Endodermal cell (in vitro differentiated cells): ENCODE measurements at places on chromosomes 6 and 20. TPM values are rescaled to one million over a fixed set of nuclear protein-coding genes. Genes with fewer than 3 reads are reported as not detected.

DNA sequence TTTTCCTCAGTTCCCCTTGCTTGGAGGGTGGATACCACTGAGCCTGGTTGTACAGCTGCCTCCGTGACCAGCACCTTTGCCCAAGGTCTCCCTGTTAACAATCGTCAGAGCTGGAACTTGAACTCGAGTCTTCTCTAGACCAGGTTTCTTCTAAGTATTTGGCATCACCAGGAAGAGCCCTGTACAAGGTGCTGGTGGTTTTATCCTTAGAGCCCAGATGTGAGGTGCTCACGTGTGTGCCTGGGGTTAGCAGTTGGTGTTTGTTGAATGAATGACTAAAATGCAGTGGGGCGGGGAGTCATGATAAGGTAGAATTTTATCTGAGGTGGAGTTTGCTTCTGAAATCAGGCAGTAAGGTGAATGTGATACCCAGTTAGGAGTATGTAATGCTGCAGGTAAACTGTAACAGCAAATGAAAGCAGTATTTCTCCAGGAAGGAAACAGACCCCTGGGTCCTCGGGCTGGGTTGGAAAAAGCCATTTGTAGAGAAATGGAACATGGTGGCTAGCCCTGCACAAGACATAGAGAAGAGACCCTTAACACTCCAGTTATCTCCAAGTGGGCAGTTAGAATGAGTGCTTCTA is 3.1 kb downstream of the DNAJC5 start:
- H3K4me3 ChIP-seq: no peak overlapping the region
- no peak for DNase-seq
- H3K27ac ChIP-seq: no peak overlapping the region

DNA sequence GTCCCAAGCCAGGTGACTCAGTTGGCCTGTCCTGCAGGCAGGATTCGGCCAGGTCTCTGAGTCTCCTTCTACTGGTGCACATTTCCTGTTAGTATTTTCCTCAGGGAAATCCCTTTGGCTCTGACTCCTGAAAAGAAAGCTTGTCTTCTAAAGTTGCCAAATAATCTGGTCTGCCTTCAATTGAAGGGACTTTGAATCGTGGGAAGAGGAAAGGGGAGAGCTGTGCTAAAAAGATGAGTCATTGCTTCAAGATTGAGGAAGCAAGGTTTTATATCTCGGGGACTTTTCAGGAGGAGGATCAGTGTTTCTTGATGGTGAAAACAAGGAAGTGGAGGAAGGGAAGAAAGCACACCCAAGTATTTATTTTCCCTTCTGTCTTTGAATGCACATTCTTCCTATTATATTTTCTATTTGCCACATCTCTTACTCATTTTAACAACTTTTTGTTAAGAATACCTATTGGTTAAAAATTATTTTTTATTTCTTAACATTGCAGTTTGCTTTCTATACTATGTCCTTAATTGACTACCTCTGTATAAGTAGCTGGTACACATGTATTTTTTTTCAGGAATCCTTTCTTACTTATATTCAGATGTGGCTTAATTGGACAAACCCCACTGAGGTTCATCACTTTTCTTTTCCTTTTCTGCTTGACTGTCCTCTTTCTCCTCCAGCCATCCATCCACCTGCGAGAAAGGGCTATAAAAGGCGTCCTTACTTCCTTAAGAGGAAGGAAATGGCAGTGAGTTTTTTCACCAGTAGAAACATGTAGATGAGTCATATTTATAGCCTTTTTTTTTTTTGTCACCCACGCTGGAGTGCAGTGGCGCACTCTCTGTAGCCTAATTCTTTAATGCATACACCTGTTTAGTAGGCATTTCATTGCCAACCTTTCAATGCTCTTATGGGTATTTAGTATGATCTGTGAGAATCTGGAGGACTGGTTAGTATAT is 15.0 kb upstream of the IFNGR1 start:
- no peak for DNase-seq
- H3K27me3 ChIP-seq: no peaks in the 10 kb centered on the region
- H3K36me3 ChIP-seq: no peaks in the 10 kb centered on the region
- peaks cover 4% of the 10 kb centered on the region for H3K4me1 ChIP-seq
- no peak overlapping the region for H3K27ac ChIP-seq
- no peak overlapping the region for H3K4me3 ChIP-seq

GRCh38 chr20:17471606-17472187 is 59.5 kb downstream of the BFSP1 start:
- H3K27me3 ChIP-seq: no peaks in the 10 kb centered on the region
- no peaks in the 10 kb centered on the region for H3K4me1 ChIP-seq
- DNase-seq: no peak
- H3K36me3 ChIP-seq: no peaks in the 10 kb centered on the region

- peaks cover 16% of the 10 kb centered on the region for H3K4me1 ChIP-seq
- no peak for DNase-seq
- no peak overlapping the region for H3K27ac ChIP-seq
- H3K36me3 ChIP-seq: no peaks in the 10 kb centered on the region
Observed at GRCh38 chr6:100370265-100370664, 94.5 kb downstream of the SIM1 start.

- H3K4me1 ChIP-seq: no peaks in the 10 kb centered on the region
- peaks cover 5% of the 10 kb centered on the region for H3K36me3 ChIP-seq
Observed at GRCh38 chr6:95387845-95388244, 189.5 kb upstream of the MANEA start.

PGC gene
- total RNA-seq: not detected in 2 replicates

- H3K36me3 ChIP-seq: no peaks in the 10 kb centered on the region
- H3K27me3 ChIP-seq: no peaks in the 10 kb centered on the region
- H3K27ac ChIP-seq: no peak overlapping the region
- no peak overlapping the region for H3K4me3 ChIP-seq
- no peaks in the 10 kb centered on the region for H3K4me1 ChIP-seq
Observed at GRCh38 chr6:157469378-157469777, 88.4 kb downstream of the ZDHHC14 start.

- H3K4me3 ChIP-seq: no peak overlapping the region
- H3K36me3 ChIP-seq: no peaks in the 10 kb centered on the region
- no peak overlapping the region for H3K27ac ChIP-seq
- peaks cover 7% of the 10 kb centered on the region for H3K4me1 ChIP-seq
- DNase-seq: peak; percentile 55
Observed at GRCh38 chr6:98648211-98648914, 186.0 kb upstream of the POU3F2 start.

PACRG gene
- total RNA-seq: 0.42 TPM in 1 of 3 replicates, not detected in the others

DNA sequence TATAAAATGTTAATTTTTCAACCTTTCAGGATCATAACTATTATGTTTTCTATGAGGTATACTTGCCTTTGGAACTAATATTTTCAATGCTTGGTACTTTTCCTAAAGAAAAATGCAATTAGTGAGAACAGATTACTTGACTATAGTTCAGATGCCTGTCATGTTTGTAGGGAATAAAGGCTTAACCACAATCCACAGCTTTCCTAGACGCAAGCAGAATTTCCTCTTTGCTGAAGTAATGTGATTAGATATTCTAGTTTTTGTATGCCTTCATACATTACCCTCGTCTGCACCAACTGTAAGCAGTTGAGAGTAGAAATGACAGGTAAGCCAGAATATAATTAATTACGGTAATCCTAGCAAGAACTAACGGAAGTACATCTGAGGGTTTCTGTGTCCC is 581.4 kb upstream of the MMS22L start:
- H3K27me3 ChIP-seq: no peaks in the 10 kb centered on the region
- H3K4me1 ChIP-seq: no peaks in the 10 kb centered on the region
- H3K27ac ChIP-seq: no peak overlapping the region
- no peak overlapping the region for H3K4me3 ChIP-seq
- H3K36me3 ChIP-seq: no peaks in the 10 kb centered on the region

PLN gene
- total RNA-seq: not detected in 2 replicates
